A172 (cell line): ENCODE measurements at places on chromosomes 1 and 21. TPM values are rescaled to one million over a fixed set of nuclear protein-coding genes. Genes with fewer than 3 reads are reported as not detected.

MAP10 gene
- total RNA-seq = 0.09 and 0.84 TPM in 2 replicates

DESI2 gene
- 109 and 133 TPM in 2 replicates for total RNA-seq

ZMYND12 gene
- not detected in 2 replicates for total RNA-seq

- peak; percentile 27 for DNase-seq
These were observed 39.8 kb downstream of the OLIG1 start for GRCh38 chr21:33109574-33110339.

DNA sequence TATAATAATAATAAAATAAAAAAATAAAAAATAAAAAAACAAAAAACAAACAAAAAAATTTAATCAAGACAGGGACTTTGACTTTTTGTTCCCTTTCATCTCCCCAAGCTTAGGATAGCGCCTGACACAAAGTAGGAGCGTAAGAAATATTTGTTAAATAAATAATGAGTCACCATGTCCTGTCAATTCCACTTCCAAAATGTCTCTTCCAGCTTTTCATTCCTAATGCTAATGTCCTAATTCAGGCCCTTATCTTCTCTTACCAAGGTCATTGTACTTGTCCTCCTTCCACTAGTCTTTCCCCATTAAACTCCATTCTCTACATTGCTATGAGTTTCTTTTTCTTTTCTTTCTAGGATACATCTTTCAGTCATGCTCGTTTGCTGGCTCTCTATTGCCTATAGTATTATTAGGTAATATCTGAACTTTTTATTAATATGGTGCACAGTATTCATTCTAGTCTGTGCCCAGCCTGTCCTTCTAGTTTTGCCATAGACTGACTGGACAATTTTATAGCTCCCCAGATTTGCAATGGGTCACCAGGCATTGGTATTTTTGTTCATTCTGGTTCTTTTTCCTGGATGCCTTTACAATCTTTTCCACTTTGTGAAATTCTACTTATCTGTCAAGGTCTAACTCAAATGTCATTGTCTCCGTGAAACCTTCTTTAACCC is 11.4 kb downstream of the NEXN start:
- no peak for DNase-seq

- no peak for DNase-seq
These were observed 58.5 kb downstream of the ATP2B4 start for GRCh38 chr1:203685168-203685567.
